Breast epithelium (tissue), 4 donors: ENCODE measurements at places on chromosomes 1 and 21. TPM values are rescaled to one million over a fixed set of nuclear protein-coding genes. Genes with fewer than 3 reads are reported as not detected.

DENND2D gene
- total RNA-seq: 34.4 TPM

DNA sequence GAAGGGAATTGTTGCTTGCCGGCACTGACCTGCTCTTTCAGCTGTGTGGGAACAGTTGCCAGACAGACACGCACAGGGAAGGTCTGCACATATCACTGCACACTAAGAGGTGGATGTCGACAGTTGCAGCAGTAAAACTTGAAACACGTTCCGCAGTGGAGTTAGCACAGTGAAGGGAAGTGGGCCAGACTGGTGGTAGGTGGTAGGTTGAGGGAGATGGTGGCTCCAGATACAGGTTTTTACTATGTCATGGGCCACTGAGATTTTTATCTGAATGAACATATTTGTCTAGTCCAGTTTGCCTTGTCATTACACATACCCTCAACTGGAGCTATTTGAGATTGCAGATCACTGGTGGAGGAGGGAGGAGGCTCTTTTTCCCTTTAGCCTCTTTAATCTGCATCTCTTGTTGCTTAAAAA, 13.5 kb downstream of the MRPS6 start:
- no peaks in the 10 kb centered on the region for H3K4me1 ChIP-seq
- H3K36me3 ChIP-seq: no peaks in the 10 kb centered on the region
- H3K4me3 ChIP-seq: no peak overlapping the region
- H3K27ac ChIP-seq: no peak overlapping the region
- H3K27me3 ChIP-seq: no peaks in the 10 kb centered on the region

TTC13 gene
- total RNA-seq: 26.6 TPM

GRCh38 chr1:96104906-96105305, 616.7 kb upstream of the PTBP2 start:
- no peak overlapping the region for H3K4me3 ChIP-seq
- no peak overlapping the region for H3K27ac ChIP-seq
- no peaks in the 10 kb centered on the region for H3K4me1 ChIP-seq
- no peaks in the 10 kb centered on the region for H3K36me3 ChIP-seq

CLIC6 gene
- 10.0 TPM for total RNA-seq
